Activated T-helper 1 cell treated with anti-CD3 and anti-CD28 coated beads, Interleukin-2, amount 50 U/mL, for 16 hours (primary cell): ENCODE measurements at places on chromosomes 1 and 21.

- no peak for DNase-seq
Observed at GRCh38 chr21:33670076-33670978, 28.0 kb downstream of the ITSN1 start.

DNA sequence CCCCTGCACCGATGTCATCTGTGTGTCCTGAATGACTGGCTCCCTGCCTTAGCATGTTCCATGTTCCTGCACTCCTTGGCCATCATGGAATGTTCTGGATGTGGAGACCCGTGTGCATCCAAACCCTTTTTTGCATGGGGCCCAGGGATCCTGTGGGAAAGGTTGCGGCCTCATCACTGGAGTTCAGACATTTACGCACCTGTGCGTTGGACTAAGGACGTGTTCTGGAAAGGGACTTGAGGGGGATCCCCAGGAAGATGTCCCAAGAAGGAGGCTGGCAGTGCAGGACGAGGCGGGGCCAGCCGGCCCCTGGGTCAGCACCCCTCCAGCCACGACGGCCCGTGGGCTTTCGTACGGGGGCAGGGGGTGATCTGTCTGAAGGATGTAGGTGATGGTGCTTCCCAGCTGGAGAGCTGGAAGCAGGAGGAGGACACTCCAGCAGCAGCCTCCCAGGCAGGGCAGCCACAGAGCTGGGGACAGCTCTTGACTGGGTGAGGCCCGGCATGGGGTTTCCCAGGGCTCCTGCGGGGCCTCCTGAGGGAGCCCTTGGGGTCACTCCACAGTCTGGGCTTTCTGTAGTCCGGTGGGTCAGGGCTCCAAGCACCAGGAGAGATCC lies 67.2 kb downstream of the SCCPDH start:
- DNase-seq, result no peak

GRCh38 chr1:96730574-96731298 lies 9.2 kb downstream of the PTBP2 start:
- DNase-seq, result no peak

- DNase-seq, result no peak
Observed at GRCh38 chr1:211640301-211640630, 35.2 kb downstream of the NEK2 start.

- no peak for DNase-seq
Observed at GRCh38 chr1:10908266-10908665, 104.2 kb upstream of the TARDBP start.
